ENCODE measurements at places on chromosomes 7 and 10.

GRCh38 chr7:81519886-81520285, 250.0 kb downstream of the HGF start:
- no peak for DNase-seq

- DNase-seq: peak; percentile 33
Measured at GRCh38 chr7:37284805-37285231, 163.8 kb downstream of the ELMO1 start.

DNA sequence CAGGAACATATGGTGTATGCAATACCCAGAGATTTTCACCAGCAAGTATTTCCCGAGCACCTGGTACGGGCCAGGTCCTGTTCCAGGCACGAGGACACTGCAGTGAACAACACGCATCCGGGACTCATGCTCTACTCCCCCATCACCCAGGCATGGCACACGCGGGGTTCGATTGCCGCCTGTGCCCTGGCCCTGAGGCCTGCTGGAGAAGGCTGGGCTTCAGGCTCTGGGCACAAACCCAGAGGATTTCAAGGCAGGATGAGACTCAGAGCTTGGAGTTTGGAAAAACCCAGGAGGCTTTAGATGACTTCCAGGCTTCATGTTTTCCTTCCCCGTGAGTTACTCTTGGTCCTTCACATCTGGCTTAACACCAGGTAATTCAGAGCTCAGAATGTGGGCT, 143.5 kb downstream of the NEURL1 start:
- DNase-seq: no peak

DNA sequence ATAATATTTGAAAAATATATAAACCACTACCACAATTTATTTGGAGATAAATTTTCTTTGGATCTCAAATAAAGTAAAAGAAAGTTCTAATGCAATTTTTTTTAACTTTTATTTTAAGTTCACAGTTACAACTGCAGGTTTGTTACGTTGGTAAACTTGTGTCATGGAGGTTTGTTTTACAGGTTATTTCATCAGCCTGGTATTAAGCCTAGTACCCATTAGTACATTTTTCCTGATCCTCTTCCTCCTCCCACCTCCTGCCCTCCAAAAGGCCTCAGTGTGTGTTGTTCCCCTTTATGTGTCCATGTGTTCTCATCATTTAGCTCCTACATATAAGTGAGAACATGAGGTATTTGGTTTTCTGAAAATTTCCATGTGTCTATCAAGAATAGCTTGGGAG, 54.5 kb downstream of the CAV1 start:
- no peak for DNase-seq

DNA sequence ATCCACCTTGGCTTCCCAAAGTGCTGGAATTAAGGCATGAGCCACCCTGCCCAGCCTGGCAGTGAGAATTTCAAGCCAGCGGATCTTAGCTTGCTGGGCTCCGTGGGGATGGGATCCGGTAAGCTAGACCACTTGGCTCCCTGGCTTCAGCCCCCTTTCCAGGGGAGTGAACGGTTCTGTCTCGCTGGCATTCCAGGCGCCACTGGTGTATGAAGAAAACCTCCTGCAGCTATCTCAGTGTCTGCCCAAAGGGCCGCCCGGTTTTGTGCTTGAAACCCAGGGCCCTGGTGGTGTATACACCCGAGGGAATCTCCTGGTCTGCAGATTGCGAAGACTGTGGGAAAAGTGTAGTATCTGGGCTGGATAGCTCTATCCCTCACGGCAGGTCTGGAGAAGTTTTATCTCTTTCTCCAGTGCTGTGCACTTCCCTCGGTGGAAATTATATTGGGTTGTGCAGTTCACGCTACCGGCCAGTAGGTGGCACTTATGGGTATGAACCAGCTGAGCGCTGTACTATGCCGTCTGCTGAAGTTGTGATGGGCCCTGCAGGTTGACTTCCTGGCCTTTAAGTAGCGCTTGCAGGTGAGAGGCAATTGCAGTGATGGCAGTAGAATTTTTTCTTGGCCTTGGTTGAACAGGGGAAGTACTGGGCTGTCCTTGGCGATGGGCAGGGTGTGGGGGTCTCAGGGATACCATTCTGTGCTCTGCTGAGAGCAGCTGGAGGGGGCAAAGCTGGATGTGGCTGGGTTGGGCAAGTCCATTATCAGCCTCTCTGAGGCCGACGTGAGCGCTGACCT, 138.0 kb upstream of the MTPN start:
- peak; percentile 39 for DNase-seq
